Left lung (tissue), 14 donors: ENCODE measurements at places on chromosomes 13 and 19.

- no peak for DNase-seq
Measured at GRCh38 chr19:7921967-7922835, 2.1 kb downstream of the SNAPC2 start.

GRCh38 chr13:41054919-41055619, 6.2 kb upstream of the WBP4 start:
- DNase-seq: no peak

GRCh38 chr13:72536714-72537394, 190.6 kb downstream of the MZT1 start:
- DNase-seq: no peak

DNA sequence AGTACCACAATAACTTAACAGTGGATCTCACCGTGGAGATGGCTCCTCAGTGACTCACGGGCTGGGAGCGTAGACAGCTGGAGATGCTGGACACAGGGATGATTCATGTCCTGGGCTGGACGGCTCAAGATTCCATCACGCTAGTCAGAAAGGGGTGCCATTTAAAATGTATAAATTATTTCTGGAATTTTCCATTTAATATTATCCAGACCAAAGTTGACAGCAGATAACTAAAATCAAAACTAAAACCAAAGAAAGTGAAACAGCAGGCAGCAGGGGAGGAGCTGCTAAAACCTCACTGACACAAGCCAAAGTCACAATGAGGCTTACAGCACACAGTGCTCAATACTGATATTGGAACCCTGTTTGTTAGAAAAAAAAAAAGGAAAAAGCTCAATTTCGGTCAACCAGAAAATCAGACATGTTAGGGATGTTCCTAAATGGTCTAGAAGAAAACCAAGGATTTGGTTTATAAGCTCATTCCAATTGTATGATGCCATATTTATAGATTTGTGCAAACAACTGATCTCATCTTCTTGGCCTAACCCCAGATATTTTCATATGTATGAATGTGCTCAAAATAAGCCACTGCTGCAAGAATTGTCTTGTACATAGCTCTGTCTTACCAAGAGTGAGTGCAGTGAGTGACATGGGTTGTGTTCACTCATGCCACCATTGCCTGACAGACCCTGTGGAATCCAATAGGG, 111.8 kb downstream of the SACS start:
- no peak for DNase-seq

DNA sequence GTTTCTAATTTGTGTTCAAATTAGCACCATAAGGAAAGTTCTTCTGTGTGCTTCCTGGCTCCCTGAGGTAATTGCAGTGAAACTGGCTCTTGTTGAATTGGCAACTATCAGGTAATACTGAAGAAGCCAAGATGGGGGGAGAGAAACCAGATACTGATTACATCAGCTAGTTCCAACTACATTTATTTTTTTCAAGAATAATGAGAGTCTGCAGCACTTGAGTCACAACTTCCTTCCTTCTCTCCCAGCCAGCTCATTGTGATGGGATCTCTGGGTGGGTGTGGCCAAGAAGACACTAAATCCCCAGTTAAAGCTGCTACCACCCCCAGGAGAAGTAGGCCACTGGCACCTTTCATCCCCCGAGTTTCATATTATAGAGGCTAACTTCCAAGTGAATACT, 100.7 kb upstream of the RXFP2 start:
- no peak for DNase-seq

DNA sequence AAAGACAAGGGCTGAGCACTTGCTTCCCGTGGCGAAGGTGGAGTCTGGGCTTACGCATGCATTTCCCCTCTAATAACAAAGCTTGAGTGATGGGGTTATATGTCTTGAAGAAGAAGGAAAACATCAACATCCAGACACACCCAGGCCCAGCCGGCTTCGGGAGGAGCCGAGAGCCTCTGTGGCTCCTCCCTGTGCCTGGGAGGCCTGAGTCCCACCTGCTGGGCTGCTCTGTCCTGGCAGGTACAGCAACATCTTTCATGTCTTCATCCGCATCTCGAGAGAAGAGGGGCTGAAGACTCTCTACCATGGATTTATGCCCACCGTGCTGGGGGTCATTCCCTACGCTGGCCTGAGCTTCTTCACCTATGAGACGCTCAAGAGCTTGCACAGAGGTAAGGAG, 30.6 kb downstream of the TMEM161A start:
- no peak for DNase-seq
